Activated CD4-positive, CD25-positive, alpha-beta regulatory T cell (primary cell): ENCODE measurements at places on chromosomes 3 and 15.
A peak's percentile ranks its signal among the peaks of the same experiment; 100 is the strongest.

- DNase-seq: no peak
Measured at GRCh38 chr15:89576417-89576773, 1.1 kb downstream of the TICRR start.

- peak; percentile 19 for DNase-seq
Measured at GRCh38 chr15:38671675-38672254, 107.2 kb upstream of the RASGRP1 start.

DNA sequence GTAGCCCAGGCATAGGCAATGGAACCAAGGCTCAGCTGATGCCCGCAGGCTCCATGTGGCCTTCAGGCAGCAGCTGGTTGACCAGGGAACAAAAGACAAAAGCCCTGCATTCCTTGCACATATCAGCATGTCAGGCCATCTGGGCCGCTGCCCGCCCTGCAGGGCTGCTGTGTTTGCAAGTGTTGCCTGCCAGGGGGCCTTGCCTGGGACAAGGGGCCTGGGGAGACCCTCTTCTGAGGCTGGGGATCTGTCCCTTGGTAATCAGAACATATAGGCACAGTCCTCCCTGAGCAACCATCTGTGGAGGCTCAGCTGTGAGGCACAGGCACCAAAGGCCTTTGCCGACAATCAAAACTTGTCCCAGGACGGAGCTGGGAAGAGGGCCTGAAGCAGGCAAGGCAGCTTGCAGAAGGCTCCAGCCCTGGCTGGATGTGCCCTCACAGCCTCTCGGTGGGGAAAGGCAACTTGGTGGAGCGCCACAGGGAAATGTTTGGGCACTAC, 138.2 kb downstream of the TPRA1 start:
- no peak for DNase-seq

DNA sequence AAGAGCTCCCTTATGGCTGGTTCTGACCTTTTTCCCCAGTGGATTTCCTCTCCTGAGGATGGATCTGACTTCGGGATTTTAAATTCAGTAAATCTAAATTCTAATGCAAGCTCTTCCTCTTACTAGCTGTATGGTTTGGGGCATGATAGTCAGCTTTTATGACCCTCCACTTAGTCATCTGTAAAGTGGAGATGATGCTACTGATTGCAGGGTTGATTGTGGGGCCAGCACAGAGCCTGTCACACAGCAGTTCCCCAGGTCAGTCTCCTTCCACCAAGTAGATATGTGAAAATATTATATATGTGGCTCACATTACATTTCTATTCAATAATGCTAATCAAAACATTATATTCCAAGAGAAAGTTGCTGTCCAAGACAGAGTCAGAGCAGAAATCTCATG, 141.3 kb upstream of the UBE2E1 start:
- DNase-seq: no peak

- DNase-seq: no peak
Measured at GRCh38 chr15:34436956-34437442, 609 bp downstream of the GOLGA8A start.

- no peak for DNase-seq
Measured at GRCh38 chr15:69200832-69201745, 40.7 kb downstream of the GLCE start.

- no peak for DNase-seq
Measured at GRCh38 chr3:54527953-54528352, 399.9 kb downstream of the LRTM1 start.

GRCh38 chr15:42401544-42402454, 42.5 kb downstream of the CAPN3 start:
- DNase-seq: no peak

- no peak for DNase-seq
Measured at GRCh38 chr3:106452096-106452495, 583.3 kb upstream of the CBLB start.

GRCh38 chr15:80958818-80959495, 30.7 kb downstream of the MESD start:
- no peak for DNase-seq

DNA sequence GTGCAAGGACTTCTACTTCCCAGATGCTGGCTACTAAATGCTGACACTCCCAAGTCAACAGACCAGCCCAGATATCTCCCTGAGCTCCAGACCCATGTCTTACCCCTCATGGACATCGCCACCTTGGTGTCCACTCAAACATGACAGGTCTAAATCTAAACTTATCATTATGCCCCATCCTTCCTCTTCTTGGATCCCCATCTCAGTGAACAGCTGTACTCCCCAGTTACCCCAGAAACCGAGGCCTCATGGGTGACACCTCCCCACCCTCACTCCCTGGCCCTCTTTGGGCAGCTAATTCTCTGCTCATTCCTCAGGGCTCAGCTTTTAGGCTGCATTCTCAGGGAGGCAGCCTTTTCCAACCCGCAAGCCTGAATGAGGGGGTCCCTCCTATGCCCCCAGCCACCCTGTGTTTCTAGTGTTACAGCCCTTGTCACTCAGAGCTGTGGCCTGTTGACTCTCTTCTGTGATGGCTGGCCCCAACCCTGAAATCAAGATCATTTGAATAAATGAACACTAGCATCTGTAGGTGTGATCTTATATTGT, 5.4 kb downstream of the EHD4 start:
- no peak for DNase-seq

DNA sequence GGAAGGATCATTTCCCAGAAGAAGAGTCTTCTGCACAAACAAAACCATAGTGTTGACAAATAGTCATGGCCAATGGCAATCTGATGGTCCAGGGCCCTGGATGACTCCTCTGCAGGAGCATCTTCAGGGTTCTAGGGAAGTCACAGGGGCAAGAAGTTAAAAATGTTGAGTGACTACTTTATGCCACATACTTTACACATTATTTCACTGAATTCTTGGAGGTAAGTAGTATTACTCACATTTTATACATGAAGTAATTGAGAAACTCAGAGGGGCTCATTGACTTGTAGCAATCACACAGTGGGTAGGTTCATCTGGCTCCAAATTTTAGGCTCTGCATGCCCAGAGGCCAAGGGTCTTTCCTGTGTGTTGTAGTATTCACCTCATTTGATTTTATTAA, 430.2 kb upstream of the MCTP2 start:
- DNase-seq: no peak

DNA sequence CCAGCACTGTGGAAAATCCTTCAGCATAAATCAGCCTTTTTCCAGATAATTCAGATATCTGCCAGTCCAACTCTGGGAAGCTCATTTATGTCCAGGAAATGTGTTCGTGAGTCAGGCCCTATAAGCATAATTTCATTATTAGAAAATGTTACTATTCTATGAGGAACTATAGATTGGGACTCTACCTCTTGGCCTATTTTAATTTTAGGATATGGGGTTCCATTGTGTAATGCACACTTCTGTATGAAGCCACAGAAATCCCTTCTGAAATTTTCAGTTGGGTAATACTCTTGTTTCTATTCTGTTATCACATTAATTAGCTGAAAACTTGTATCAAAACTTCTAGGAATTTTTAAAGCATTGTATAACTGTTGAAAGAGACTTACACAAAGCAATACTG, 43.9 kb upstream of the IL12A start:
- no peak for DNase-seq

- DNase-seq: no peak
Measured at GRCh38 chr3:1072041-1072440, 20.8 kb upstream of the CNTN6 start.

GRCh38 chr3:19348941-19349564, 200.7 kb downstream of the KCNH8 start:
- DNase-seq: no peak

GRCh38 chr3:140093742-140094141, 158.8 kb downstream of the CLSTN2 start:
- no peak for DNase-seq

- no peak for DNase-seq
Measured at GRCh38 chr3:117630885-117631284, 921.3 kb downstream of the TUSC7 start.

DNA sequence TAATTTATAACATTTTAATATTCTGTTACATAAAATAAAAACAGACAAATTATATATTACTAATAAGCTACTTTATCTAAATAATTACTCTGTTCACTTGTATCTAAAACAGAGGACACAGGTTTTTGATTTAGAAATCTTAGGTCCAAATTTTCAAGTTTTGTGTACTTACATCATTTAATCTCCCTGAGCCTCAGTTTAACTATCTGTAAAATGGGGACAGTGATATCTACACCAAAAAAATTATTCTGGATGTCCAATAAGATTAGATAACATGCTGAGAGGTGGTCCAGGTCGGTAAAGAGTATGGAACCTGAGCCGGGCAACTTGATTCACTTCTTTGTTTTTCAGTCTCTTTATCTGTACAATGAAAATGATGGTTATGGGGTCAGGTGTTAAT, 263.8 kb upstream of the CDIN1 start:
- no peak for DNase-seq

DNA sequence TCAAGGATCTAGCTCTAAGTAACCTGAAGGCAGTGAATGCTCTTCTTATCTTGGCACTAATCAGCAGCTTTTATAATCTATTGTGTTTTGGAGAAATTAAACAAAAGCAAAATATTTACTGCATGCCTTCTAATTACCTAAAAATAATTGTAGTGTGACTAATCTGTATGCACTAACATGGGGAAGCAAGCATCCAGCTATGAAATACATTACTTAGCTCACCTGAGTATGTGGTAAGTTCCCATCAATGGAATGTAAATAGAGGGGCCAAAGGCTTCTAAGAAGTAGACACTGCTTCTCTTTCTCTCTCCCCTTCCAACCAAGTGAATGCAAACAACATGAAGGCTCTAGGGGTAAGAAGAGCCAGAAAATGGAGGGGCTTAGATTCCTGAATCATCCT, 165.6 kb downstream of the STAG1 start:
- DNase-seq: no peak

- DNase-seq: no peak
Measured at GRCh38 chr15:67955252-67955651, 98.9 kb upstream of the PIAS1 start.

DNA sequence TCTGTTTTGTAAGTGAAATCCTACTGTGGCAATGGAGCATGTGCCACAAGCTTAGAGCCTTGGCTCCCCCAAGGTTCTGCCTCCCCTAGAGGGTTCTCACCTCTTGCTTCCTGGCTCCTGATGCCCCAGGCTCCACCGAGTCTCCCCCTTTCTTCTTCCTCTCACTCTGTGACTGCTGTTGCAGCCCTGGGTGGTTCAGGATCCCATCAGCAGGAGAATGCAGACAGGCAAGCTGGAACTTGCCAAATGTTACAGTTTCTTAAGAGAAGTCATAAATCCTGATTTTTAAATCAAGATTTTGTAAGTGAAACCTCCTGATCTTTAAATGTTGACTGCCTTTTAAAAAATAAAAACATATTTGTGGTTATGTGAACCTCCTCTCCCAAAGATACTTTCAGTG, 133.9 kb downstream of the CCNL1 start:
- no peak for DNase-seq

DNA sequence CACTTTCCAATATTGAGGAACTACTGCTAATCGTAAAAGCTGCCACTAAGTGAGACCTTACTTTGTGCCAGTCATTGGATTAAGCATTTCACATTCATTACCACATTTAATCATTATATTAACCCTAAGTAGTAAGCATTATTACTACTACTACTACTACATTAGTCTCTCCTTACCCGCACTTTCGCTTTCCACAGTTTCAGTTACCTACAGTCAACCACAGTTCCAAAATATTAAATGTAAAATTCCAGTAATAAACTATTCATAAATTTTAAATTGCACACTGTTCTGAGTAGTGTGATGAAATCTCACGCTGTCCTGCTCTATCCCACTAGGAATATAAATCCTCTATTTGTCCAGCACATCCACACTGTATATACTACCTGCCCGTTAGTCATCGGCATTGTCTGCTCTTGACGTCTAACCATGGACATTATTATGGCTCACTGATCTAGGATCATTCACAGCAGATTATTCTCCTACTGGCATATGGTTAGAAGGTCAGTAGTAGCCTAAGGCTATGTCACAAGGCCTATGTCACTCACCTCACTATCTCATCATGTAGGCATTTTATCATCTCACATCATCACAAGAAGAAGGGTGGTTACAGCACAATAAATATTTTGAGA, 121.1 kb downstream of the GSK3B start:
- no peak for DNase-seq

- peak; percentile 14 for DNase-seq
Measured at GRCh38 chr3:16513141-16514020, at the start of gene RFTN1. Gene RFTN1 (minus strand): TSS chr3:16513699. CDS start chr3:16493869, 19,830 bp downstream.

GRCh38 chr3:111980716-111981456, 2.1 kb downstream of the ABHD10 start:
- no peak for DNase-seq

- DNase-seq: peak; percentile 52
Measured at GRCh38 chr3:195895078-195895860, 13.1 kb downstream of the TNK2 start.

- no peak for DNase-seq
Measured at GRCh38 chr15:28943146-28943545, 57.4 kb downstream of the APBA2 start.

GRCh38 chr3:50342813-50343633, 2.4 kb upstream of the RASSF1 start:
- no peak for DNase-seq

DNA sequence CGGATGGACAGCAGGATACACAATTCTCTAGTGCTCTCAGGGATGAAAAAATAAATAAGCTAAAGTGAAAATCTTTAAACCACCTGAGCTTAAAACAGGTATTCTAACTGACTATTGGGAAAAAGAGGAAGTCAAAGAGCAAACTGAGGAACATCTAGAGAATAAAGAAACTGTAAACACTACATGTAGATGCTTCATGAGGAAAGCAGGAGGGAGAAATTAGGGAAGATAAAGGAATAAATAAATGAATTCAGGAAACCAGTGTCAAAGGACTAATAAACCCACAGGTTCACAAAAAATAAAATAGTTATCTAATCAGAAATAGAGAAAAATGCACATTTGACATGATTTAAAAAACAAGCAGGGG, 525 bp upstream of the MCCC1 start:
- DNase-seq: no peak

DNA sequence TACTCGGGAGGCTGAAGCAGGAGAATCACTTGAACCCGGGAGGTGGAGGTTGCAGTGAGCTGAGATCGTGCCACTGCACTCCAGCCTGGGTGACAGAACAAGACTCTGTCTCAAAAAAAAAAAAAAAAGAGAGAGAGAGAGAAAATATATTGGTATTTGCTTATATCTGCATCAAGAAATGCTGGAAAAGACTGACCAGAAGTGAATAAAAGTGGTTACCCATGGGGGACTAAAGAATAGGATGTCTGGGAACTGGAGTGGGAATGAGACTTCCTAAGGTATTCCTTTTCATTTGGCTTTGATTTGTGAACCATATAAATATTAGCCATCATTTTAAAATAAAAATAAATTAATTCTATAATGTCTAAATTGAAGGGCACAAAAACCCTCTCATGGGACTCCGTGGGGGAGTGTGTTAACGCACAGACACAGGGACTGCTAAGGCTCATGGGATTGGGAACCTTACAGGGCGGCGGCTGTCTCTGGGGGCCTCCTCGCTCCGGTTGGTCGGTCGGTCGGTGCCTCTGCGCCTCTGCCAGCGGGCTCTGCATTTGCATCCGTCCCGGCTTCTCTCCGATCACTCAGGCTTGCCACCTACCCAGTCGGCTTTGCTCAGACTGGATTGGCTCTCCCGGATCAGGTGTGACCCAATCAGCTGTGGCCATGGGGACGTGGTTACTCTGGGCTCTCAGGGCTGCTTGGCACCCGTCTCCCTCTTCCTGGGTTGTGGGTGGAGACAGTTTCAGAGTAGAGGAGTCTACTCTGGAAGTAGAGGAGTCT, 12.7 kb upstream of the TSPAN3 start:
- DNase-seq: no peak

- DNase-seq: no peak
Measured at GRCh38 chr3:16794257-16794656, 90.5 kb upstream of the PLCL2 start.
